ENCODE measurements at places on chromosomes 7 and 10.

GRCh38 chr7:71393661-71394060, 261.7 kb downstream of the GALNT17 start:
- DNase-seq: no peak

GRCh38 chr7:135719688-135720087, 8.3 kb downstream of the SLC13A4 start:
- no peak for DNase-seq

DNA sequence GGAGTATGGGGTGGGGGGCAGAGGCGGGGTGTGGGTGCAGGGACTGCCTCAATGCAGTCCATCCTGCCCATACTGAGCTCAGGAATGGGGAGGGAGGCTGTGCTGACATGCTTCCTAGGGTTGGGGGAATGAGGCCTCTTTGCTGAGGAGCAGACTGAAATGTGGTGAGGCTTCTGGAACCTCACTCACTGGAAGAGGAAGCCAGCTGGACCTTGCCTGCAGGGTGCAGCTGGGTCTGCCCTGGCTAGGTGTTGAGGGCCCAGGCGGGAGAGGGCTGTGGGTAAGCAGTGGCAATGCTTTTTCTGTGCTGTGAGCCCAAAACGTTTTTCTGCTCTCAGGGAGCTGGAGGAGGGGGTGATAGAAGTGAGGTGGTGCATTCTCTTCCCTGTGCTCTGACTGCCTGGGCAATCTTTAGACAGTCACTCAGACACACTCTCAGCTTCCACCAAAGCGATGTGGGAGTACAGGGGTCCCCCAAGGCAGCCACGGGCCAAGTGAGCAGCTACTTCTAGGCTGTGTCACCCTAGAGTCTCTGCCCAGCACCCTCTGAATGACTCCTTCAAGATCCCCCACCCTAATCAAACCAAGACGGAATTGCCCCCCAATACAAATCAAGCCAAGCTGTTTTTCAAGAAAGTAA, 41.1 kb upstream of the BMPR1A start:
- no peak for DNase-seq

DNA sequence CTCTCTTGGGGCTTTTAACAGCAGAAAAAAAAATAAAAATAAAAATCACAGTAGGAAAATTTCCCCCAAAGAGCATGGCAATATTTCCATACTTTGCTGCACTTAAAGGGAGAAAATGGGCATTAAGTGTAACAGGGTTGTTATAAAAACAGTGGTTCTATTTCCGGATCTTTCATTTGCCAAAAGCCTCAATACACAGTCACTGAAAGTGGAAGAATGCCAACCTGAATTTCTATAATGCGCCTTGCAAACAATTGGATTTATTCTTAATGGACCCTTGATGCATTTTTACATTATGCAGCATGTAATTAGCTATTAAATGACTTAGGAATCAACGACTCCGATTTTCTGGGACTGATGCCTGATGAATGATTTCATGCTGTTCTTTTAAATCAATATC, 127.6 kb upstream of the NANOS1 start:
- DNase-seq: no peak

DNA sequence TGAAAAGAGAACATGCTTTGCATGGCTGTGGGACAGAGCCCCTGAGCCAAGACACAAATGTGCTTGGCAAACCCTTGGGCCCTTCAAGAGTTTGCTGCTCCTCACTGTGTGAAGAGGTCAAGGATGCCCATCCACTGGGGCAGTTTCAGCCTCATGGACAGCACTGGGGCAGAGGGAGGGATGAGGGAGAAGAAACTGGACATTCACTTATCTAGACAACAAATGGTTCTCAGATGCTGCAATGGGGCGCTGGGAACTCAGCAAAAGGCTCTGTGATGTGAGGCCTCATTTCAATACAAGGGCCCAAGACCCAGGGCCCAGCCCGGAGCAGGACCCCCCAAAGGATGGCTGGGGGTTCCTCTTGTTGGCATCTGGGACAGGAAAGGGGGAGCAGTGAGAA, 49.1 kb downstream of the EBF3 start:
- DNase-seq: no peak

- DNase-seq: no peak
Measured at GRCh38 chr10:88270061-88270808, 312.9 kb downstream of the RNLS start.

GRCh38 chr10:22849077-22849805, 78.6 kb upstream of the ARMC3 start:
- no peak for DNase-seq

GRCh38 chr7:66564045-66564444, 64.6 kb upstream of the KCTD7 start:
- DNase-seq: no peak

DNA sequence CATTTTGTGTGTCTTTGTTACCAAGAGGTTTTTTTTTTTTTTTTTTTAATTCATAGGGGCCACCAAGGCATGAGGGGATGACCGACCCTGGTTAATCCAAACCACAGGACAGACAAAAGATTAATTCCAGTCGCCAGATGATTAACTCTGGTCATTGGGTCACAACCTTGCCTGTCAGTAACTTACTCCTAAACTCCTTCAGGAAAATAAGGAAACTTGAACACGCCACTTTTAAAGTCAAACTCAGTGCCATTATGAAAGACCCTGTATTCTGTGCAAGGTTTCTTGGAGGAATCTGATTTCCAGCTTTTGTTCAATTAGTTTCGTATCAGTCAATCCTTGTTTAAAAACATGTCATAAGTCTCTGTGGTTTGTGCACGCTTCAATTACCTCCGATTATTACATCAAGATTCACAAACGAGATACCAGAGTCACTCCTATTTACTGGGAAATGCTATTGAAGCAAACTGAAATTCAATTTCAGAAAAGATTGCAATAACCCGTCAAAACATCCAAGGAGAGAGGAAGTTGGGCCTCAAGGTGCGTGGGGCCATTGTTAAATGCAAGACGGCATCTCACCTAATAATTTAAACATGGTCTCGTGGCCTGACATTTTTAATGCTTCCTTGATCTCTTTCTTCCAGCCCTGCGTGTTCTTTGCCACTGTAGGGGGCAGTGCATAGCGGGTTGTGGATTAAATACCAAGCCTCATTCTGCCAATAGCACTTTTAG, 44.0 kb downstream of the NRP1 start:
- DNase-seq: no peak

DNA sequence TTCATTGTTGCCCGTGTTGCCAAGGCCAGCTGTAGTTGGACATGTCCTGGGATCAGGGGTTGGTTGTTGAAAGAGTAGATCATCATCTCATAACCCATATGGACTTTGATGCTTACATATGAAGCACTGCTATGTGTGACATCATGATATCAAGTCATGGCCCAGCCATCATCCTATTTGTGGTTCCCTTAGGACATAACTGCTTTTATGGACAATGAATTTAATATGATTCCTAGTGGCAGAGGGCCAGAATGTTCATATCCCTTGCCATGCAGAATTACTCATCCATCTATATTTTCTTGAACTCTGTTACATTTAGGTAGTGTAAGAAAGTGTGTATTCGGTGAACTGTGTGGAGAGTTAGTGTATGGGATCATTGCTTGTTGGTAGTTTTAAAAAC, 343.9 kb upstream of the LRGUK start:
- DNase-seq: no peak

DNA sequence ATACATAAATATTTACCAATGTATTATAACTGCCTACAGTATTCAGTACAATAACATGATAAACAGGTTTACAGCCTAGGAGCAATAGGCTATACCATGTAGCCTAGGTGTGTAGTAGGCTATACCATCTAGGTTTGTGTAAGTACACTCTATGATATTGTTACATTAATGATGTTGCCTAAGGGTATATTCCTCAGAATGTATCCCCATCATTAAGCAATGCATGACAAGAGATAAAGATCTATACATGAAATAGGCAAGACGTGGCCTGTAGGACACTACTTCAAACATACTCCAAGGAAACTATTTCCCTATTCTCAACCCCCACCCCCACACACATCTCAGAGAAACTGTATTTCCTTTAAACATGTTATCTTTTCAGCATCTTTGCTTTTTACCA, 15.3 kb upstream of the ADAM22 start:
- no peak for DNase-seq
